ENCODE measurements at places on chromosomes 5 and 9. TPM values are rescaled to one million over a fixed set of nuclear protein-coding genes. Genes with fewer than 3 reads are reported as not detected.

BHMT2 gene
- total RNA-seq = not detected

RNF183 gene
- not detected for total RNA-seq

CDH6 gene
- 10.8 TPM for total RNA-seq

LPAR1 gene
- 0.99 TPM for total RNA-seq

DOLK gene
- total RNA-seq = 20.2 TPM

SLC23A1 gene
- not detected for total RNA-seq

GRCh38 chr9:134781591-134782302 is 98.9 kb upstream of the FCN2 start:
- peak; percentile 59 for DNase-seq

- DNase-seq = peak; percentile 57
Observed at GRCh38 chr9:33651125-33651524, 127.1 kb downstream of the ANKRD18B start.

- no peak for DNase-seq
Observed at GRCh38 chr9:3823842-3824475, 298.2 kb upstream of the RFX3 start.

- no peak for DNase-seq
Observed at GRCh38 chr9:135586601-135587109, 25.1 kb downstream of the PAEP start.

- no peak for DNase-seq
Observed at GRCh38 chr9:122808141-122808540, 8.2 kb downstream of the OR1K1 start.

DNA sequence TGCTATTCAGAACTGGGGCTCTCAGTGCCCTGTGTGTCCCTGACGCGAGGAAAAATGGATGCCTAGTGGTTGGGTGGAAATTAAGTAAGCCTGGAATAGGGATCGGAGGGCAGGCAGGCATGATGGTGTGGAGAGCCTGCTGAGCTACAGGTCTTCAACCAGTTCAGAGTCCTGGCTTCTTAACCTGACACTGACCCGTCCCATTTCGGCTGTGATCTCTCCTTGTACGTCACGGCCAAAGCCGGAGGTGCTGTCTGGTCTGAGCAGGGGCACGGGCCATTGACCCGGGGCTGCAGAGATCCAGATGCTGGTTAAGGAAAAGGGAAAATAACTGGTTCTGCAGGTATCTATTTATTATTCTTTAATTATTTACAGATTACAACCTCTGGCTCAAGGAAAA is 27.9 kb downstream of the RHOBTB3 start:
- no peak for DNase-seq

- peak; percentile 86 for DNase-seq
Observed at GRCh38 chr5:167030500-167031120, 1260.8 kb upstream of the WWC1 start.

- no peak for DNase-seq
Observed at GRCh38 chr5:158354958-158355357, 496.0 kb upstream of the CLINT1 start.

DNA sequence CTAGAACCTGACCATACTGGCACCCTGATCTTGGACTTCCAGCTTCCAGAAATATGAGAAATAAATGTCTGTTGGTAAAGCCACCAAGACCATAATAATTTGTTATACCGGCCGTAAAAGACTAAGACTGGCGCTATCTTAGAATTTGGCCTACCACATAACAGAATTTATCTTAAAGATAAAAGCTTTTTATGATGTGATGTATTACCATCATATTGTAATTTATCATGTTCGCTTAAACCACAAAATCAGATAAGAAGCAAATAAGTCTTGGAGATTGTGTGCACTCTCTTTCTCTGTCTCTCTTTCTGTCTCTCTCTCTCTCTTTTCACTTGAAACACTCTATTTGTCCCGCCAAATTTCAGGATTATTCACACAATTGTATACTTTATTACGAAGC is 35.6 kb downstream of the FST start:
- DNase-seq = no peak

DNA sequence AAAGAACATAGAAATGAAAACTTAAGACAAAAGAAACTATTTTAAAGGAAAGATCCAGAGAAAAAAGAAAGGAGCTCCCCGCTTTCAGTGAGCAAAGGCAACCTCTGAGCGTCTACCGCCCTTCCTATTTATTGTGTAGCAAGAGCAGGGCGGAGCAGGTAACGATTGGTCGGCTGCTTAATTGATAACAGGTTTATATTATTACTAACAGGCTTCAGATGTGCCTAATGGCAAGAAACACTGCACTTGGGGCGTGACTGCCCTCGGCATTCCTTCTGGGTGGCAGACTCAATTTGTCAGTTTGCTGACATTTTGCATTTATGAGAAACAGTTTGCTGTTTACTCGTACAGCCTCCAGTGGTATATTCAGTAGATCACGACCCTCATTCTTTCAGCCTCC is 482.7 kb upstream of the C9orf72 start:
- DNase-seq = no peak
